Right lobe of liver (tissue), 6 donors: ENCODE measurements at places on chromosomes 6 and 20. TPM values are rescaled to one million over a fixed set of nuclear protein-coding genes. Genes with fewer than 3 reads are reported as not detected.

The CCN6 gene
- total RNA-seq = not detected

The SLC17A4 gene
- total RNA-seq = 23.2 TPM

The IP6K3 gene
- total RNA-seq = 27.7 TPM

- no peak for DNase-seq
These were observed 196.0 kb downstream of the MYLK4 start for GRCh38 chr6:2554651-2555260.

GRCh38 chr20:4059606-4060005 is 44.2 kb upstream of the RNF24 start:
- DNase-seq = peak; percentile 13

DNA sequence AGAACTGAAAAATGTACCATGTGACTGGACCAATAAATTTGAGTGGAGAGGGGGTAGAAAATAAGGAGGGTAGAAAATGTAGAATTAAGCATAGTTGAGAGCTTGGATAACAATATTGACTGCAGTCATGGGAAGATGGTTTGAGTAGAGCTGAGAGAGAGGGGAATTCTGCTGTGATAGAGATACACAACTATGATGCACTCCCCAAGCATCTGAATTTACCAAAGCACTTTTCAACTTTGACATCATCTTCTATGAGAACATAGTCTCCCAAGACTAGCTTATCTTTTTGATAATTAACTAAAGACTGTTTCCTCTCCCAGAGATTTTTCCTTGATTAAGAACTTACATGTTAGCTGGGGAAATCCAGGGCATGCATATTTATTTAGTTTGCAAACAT is 103.1 kb downstream of the TNFRSF21 start:
- no peak for DNase-seq

DNA sequence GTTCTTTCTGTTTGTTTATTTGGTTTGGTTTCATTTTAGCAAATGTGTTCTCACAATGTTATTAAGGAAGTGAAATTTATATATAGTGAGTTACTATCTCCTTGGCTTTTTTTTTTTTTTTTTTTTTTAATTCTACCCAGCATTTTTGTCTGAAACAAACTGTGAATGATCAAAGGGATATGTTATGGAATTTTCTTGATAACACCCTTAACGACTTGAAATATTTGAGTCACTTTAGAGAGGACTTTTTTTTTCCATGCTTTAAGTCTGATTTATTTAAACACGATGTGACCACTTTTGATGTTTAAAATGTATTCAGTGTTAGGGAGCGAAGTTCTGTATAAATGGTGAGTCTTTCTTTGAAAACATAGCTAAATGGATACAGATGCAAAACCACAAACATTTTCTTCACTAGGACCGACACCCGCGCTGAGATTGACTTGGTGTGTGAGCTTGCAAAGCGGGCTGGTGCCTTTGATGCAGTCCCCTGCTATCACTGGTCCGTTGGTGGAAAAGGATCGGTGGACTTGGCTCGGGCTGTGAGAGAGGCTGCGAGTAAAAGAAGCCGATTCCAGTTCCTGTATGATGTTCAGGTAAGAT is 149.7 kb downstream of the MTHFD1L start:
- no peak for DNase-seq

GRCh38 chr6:44051515-44051914 is 75.7 kb downstream of the MRPL14 start:
- DNase-seq = no peak

DNA sequence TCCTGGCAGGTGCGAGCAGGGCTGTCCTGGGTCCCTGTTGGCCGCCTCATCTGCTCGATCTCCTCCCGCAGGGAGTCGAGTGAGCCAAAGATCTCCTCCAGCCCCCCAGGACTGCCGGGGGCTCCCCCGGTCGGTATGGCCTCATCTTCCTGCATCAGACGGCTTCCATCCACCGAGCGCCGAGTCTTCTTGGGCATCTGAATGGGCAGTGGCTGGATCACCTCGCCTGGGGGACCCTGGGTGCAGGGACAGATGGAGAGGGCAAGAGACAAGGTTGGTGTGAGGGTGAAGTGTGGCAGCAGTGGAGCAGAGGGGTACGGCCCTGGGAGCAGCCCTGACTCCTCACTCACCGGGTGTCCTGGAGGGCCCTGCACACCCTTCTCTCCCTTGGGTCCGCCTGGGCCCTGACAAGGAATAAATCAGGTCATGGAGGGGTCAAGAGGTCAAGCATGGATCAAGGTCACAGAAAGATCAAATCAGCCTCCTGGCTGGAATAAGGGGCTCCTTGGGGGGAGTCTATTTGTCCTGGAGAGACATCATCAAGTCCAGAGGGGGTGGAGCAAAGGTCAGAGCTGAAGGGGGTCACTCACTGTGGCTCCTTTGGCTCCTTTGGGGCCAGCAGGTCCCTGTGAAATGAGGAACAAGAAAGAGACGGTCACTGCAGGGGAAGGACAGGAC is 26.5 kb downstream of the COL11A2 start:
- no peak for DNase-seq

DNA sequence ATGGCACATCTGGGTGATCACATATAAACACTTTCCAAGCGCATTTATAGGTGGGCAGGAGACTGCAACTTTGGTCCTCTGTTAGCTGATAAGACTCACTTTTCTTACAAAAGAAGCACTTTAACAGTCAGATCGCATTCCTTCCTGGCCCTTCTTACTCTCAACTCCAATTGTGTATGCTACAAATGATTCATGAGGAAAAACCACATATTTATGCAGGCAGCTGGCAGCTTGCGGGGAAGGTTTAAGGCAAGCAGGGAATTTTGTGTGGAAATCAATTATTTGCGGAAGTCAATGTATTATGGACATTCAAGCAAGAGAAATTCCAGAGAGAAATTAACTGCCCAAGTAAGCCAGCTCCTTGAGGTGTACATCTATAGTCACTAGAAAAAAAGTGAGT is 194.0 kb downstream of the PKHD1 start:
- no peak for DNase-seq

- DNase-seq = no peak
These were observed 2.1 kb downstream of the RAET1E start for GRCh38 chr6:149895833-149896271.
